Stromal cell of bone marrow (primary cell): ENCODE measurements at places on chromosomes 4 and X.

- no peak for DNase-seq
Observed at GRCh38 chr4:132123870-132124623, 1025.0 kb upstream of the PCDH10 start.

DNA sequence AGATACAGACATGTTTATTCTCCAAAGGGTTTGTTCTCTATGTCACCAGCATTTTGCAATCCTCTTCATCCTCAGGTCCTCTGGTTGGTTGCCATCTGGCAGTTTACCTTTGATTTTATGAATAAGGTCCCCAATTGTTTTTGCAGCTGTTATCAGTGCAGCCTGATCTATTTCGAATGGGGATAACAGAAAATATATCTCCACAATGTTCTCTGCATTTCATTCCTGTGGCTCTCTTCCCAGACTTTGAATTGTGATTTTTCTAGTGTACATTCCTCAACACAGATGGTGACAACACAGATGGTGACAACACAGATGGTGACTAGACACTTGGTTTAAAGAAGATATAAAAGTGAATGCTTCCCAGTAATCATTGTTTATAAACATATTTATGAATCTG, 74.1 kb downstream of the FBXO8 start:
- no peak for DNase-seq

DNA sequence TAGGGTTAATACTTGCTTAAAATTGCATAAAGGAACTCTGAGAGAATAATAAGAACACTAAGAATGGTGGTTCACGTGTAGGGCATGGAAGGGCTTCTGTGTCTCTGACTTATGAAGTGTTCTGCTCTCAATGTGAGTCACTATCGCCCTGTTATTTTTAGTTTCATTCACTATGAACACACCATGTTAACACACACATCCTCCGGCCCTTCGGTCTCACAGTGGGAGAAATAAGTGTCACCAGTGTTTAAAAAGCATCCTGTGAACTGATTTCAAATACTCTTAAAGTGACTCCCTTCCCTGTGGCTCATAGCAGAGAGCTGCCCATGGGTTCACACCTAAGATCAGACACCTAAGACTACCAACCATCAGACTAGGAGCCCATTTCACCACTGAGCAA, 33.8 kb upstream of the FGFBP2 start:
- no peak for DNase-seq

DNA sequence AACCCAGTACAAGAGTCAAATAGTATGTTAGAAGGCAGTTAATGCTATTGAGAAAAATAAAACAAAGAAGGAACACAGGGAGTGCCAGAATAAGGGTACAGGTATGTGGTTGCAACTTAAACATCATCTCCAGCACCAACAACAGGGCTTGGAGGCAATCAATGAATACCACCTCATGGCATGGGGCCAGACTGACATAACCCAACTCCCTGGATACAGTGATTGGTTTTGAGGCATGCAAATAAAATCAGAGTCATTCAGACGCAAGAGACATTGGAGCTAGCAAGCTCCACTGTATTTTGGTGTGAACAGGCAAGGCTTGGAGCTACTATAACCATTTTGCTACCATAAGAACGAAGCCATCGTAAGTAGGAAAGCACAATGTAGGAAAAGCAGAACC, 56.7 kb downstream of the PPP3CA start:
- no peak for DNase-seq

DNA sequence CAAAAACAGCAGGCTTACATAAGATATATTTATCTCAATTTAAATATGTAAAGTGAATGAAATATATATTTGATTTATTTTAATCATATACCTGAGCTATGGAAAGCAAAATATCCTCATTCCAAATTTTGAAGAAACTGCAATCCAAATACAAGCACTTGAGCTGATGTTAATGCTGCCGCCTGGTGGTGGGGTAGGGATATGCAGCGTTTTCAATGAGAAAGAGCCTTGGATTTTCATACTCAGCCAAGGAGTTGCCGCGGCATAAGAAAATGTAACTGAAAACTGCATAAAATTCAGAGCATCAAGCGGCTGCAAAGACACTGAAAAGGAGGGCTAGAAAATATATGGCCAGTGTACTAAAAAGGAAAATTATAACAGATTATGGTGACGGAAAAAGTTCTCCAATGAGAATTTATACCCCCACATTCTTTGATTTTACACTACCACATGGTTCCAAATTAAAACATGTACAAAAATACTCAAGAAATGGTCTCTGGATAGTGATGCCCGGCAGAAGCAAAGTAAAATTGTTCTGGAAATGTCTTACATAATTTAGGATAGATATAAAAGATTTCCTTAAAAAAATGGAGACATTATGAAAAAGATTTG, 660.3 kb upstream of the PITX2 start:
- DNase-seq, result peak; percentile 28

DNA sequence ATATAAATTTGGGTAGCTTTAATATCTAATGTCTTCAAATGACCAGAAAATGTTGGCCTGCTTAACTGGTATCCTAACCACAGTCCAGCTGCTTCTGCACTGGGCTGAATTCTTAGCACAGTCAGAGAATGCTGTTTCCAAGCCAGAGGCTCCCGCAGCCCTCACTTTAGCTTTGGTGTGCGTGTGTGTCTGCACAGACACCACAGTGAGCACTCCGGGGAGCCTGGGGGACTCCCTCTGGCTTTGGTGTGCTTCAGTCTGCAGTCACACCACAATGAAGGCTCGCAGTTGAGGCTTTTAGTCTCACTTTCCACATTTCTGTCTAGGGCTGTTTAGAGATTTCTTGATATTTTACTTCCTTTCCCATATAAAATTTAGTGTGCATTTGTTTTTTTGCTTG, 53.6 kb downstream of the APOO start:
- no peak for DNase-seq
